Testis (tissue), 5 donors: ENCODE measurements at places on chromosomes 16 and 17. TPM values are rescaled to one million over a fixed set of nuclear protein-coding genes. Genes with fewer than 3 reads are reported as not detected.

DNA sequence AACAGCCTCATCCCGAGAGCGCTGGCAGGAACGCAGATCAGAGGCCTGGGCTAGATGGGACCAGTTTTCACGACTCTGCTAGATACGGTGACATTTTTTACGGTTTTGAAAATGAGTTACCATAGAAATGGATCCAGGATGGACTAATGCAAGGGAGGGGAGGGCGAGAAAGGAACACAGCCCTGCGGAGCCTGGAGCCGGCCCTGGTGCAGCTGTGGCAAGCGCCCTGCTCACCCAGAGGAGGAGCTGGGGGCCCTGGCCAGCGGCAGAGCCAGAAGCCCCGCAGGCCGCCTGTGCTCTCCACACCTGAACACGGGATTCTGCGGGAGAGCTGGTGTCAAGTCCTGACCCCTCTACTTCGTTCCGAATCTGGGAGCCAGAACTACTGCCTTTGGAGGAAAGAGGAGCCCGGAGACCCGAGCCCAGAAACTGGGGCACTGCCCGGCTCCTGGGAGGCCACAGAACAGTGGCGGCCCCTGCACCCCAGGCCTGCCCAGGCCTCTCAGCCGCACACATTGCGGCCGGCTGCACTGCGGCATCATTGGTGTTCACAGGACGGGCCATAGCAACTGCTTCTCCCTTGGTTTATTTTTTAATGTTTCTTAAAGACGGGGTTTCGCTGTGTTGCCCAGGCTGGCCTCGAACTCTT lies 88.6 kb upstream of the CHMP6 start:
- H3K4me1 ChIP-seq, result no peaks in the 10 kb centered on the region
- no peak for DNase-seq
- H3K36me3 ChIP-seq, result no peaks in the 10 kb centered on the region
- no peak overlapping the region for H3K27ac ChIP-seq
- H3K27me3 ChIP-seq, result no peaks in the 10 kb centered on the region
- H3K4me3 ChIP-seq, result no peak overlapping the region

GRCh38 chr17:19760746-19761145 lies 12.6 kb upstream of the ALDH3A1 start:
- DNase-seq, result peak; percentile 11
- no peak overlapping the region for H3K4me3 ChIP-seq
- no peaks in the 10 kb centered on the region for H3K4me1 ChIP-seq
- H3K27me3 ChIP-seq, result no peaks in the 10 kb centered on the region

DNA sequence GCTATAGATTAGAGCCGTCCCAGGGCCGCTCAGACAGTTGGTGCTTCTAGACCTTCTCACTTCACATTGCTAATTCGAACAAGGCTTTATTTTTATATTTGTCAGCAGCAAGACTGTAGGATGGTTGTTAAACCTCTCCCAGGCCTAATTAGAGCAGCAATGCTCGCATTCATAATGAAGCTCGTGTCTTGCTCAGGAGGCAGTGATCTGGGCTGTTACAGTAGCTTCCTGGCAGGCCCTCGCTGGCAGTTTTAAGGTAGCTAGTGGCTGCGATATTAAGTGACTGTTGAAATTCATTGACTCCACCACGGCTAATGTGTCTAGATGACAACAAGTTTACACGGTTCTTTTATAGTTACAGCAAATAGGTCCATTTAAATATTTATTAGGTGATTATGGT lies 23.2 kb upstream of the ANKFN1 start:
- no peaks in the 10 kb centered on the region for H3K36me3 ChIP-seq
- H3K27me3 ChIP-seq, result no peaks in the 10 kb centered on the region
- DNase-seq, result no peak
- H3K4me3 ChIP-seq, result no peak overlapping the region

DNA sequence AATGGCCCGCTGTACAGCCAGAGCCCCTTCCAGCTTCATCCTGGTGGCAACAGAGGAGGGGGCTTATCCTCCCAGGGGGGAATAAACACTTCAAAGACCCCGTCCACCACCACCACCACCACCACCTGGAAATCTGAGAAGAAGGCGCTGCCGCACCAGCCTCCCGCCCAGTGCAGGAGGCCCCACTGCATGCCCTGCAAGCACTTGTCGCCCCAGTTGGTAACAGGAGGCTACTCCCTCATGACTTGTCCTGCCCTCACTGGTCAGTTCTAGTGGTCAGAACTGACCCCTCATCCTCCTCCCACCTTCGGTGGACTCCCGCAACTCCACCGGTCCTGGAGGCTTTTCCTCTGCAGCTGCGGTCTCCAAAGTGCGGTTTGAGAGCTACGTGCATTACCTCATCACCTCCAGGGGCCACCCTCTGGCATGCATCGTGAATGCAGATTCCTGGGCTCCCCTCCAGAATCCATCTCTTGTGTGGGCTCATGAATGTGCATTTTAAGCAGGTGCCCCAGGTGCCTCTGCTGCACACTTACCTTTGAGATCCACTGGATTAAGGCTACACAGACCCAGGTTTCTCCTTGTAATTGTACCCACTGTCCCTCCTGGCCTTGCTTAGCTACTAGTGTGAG lies 71.8 kb downstream of the SRCIN1 start:
- no peaks in the 10 kb centered on the region for H3K27me3 ChIP-seq
- no peak for DNase-seq
- H3K4me1 ChIP-seq, result no peaks in the 10 kb centered on the region
- H3K36me3 ChIP-seq, result no peaks in the 10 kb centered on the region

- DNase-seq, result no peak
- H3K27me3 ChIP-seq, result no peaks in the 10 kb centered on the region
- no peaks in the 10 kb centered on the region for H3K36me3 ChIP-seq
- no peak overlapping the region for H3K4me3 ChIP-seq
These were observed 283.7 kb downstream of the CPPED1 start for GRCh38 chr16:12519986-12520385.

The NDEL1 gene
- 51.2 TPM for polyA plus RNA-seq

DNA sequence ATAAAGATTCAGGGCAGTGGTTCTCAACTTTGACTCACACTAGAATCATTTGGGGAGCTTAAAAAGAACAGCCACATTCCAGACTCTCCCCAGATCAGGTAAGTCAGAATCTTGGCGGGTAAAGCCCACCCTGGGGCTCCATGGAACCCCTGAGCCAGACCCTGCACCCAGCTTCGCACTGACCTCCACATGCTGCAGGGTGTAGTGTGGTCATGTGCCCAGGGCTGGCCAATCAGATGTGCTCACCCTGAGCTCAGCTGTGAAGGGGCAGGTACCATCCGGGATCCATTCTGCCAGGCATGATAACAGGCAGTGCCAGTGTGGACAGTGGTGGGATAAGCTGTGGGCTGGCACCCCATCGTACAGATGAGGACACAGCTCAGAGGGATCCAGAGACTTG lies 28.1 kb upstream of the MED9 start:
- DNase-seq, result no peak
- H3K27me3 ChIP-seq, result no peaks in the 10 kb centered on the region
- no peaks in the 10 kb centered on the region for H3K36me3 ChIP-seq
